Omental fat pad (tissue), 4 donors: ENCODE measurements at places on chromosomes 16 and 17. TPM values are rescaled to one million over a fixed set of nuclear protein-coding genes. Genes with fewer than 3 reads are reported as not detected.

NME4 gene
- total RNA-seq: 49.5 TPM

TPPP3 gene
- 24.9 TPM for total RNA-seq

- DNase-seq: no peak
Observed at GRCh38 chr16:85239871-85240270, 127.6 kb upstream of the CIBAR2 start.

GRCh38 chr17:62871291-62871690 lies 63.2 kb upstream of the MARCHF10 start:
- DNase-seq: no peak

SCNN1B gene
- 2.3 TPM for total RNA-seq

DNA sequence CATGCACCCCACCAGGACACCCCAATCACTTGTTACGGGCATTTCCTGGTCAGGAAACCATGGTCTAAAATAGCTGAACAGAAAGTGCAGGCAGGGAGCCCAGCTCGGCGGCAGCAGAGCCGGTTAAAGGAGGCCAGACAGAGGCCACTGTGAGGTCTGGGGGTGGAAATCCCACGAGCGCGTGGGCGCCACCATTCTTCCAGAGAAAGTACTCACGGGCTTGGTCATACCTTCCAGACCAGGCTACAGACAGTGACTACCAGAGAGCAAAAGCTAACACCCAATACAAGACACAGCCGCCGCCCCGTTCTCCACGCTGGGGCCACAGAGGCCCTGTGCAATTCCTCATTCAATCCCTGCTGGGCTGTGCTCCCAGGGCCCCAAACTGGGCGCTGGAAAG lies 11.9 kb downstream of the CEP131 start:
- DNase-seq: no peak

SLC2A4 gene
- total RNA-seq: 8.9 TPM

CDC6 gene
- 0.56 TPM for total RNA-seq

- DNase-seq: no peak
Observed at GRCh38 chr16:4386951-4387565, 15.4 kb downstream of the VASN start.

ZNF469 gene
- total RNA-seq: 10.9 TPM

DNA sequence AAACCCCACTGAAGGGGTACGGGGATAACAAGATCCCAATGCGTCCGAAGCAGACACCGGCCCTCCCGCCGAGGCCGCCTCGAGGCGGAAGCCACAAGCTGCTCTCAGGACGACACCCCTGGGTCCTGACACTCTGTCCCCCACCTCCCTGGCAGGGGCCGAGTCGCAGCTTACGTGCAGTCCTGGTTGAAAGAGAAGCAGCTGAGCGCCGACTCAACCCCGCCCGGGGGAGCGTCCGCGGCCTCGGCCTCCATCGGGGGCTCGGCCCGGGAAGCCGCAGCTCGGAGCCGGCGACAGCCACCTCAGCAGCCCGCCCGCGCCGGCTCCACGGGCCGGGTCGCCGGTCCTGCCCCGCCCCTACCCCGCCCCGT lies at the start of gene WIPI1:
TSS of gene WIPI1 (minus strand) at position 329 of the 371 bp plus-strand sequence. CDS start at position 254, 75 bp downstream.
- DNase-seq: no peak

GNGT2 gene
- 2.8 TPM for total RNA-seq

TLCD3B gene
- total RNA-seq: not detected

GRCh38 chr16:81792828-81793227 lies 13.7 kb downstream of the PLCG2 start:
- DNase-seq: no peak

DNA sequence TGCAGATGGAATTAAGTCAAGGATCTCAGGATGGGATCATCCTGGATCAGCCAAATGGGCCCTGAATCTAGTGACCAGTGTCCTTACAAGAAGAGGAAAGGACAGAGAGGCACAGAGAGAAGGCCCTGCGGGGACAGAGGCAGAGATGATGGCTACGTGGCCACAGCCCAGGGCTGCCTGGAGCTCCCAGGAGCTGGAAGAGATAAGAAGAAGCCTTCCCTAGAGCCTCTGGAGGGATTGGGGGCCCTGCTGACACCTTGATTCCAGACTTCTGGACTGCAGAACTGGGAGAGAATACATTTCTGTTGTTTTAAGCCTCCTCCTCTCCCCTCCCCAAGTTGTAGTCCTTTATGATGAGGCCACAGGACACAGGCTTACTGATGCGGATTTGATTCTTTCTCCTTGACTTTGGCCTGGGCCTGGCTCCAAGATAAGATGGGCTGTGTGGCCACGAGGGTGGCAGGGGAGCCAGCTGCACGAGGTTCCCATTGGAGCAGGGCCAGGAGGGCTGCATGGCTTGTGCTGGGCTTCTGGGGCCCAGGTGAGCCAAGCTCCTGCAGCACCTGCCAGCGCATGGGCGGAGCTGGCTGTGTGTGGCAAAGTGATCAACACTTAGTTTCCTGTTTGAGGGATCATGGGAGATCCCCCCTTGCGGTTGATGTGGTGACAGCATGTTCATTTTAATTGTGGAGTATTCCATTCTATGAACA lies 146.1 kb downstream of the IRF8 start:
- no peak for DNase-seq

DNA sequence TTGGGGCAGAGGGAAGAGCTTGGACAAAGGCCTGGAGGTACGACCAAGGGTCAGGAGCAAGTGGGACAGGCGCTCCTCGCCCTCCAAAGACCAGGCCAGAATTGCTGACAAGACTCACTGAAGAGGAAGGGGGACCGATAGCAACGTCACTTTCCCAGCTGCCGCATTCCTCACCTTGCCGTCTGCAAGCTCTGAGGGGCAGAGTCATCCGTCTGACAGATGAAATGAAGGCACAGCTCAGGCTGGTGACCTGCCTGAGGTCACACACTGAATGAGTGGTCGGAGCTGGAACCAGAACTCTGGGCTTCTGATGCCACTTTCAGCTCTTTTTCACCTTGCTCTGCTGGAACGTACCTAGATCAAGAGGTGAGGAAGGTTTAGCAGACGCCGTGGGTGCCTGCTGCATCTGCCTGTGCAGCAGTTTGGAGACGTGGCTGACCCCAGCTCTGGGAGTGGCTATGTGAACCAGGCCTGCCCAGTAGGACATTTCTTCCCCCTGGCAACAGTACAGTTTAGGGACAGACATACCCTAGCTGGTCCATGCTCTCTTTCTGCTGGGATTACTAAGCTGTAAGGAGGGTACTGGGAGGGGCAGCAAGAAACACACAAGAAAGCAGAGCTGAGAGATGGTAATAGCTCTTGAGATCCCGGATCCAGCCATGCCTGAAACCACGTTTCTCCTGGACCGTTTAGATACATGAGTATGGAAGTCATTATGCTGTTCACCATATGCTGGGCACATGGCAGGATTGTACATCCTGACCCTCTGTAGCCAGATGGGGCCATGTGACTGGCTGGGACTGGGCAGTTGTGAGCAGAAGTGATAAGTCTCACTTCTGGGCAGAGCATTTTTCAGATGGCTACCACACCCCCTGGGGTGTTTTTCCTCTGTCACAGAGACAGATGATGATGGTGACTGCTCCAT lies 50.9 kb downstream of the IL21R start:
- DNase-seq: no peak

DNA sequence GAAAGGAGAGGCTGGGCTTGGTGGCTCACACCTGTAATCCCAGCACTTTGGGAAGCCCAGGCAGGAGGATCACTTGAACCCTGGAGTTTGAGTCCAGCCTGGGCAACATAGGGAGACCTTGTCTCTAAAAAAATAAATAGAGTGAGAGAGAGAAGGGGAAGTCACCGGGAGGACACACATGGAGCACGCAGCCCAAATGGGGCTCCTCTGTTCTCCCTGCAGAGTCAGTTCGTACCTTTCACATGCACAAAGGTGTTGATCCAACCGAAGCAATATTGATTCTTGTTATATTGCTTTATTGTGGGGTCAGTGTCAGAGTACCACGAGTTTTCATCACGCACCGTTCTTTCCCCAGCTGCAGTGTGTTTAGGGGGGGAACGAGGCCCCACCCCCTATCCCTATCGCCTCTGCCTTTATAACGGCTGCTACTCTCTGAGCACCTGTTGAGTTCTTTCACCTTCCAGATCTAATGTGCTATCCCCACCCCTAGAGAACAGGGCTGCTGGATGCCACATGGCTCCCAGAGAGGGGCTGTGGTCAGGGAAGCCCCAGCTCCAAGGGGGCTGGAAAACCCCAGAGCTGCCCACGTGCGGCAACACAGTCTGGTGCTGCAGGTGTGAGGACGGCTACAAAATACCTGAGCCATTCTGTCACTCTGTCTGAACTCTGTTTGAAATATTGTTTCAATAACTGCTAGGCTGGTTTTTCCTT lies 1.0 kb upstream of the TMEM235 start:
- DNase-seq: no peak

DNA sequence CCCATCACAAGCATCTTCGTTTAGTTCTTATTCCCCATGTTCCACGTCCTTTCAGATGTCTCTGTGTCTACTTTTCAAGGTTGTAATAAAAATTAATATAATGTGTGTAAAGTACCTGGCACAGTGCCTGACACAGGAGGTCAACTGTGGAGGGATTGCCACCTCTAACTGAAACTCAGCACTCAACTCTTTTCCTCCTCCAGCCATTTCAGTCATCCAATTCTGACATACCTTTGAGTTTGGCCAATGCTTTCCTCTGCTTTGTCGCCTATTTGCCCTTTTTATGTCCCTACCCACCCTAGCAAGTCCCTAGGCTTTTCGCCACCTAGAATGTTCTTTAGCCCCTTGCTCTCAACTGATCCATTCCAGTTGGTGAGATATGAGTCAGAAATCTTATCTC lies 1.6 kb downstream of the UBE2Z start:
- DNase-seq: no peak

ZDHHC1 gene
- total RNA-seq: 8.0 TPM

- no peak for DNase-seq
Observed at GRCh38 chr17:47120521-47121095, 68.5 kb downstream of the CDC27 start.

GRCh38 chr16:22380529-22380928 lies 6.1 kb upstream of the CDR2 start:
- DNase-seq: no peak

- no peak for DNase-seq
Observed at GRCh38 chr16:86664522-86665318, 86.4 kb downstream of the FOXL1 start.

GRCh38 chr16:58755989-58756649 lies 22.0 kb upstream of the GOT2 start:
- DNase-seq: no peak

GRCh38 chr17:72853440-72854415 lies 238.8 kb downstream of the SLC39A11 start:
- no peak for DNase-seq

GRCh38 chr16:55492756-55493380 lies 13.9 kb downstream of the MMP2 start:
- DNase-seq: no peak

GRCh38 chr17:67390646-67391361 lies 13.7 kb downstream of the PITPNC1 start:
- DNase-seq: no peak

FOXJ1 gene
- total RNA-seq: 0.46 TPM

DNA sequence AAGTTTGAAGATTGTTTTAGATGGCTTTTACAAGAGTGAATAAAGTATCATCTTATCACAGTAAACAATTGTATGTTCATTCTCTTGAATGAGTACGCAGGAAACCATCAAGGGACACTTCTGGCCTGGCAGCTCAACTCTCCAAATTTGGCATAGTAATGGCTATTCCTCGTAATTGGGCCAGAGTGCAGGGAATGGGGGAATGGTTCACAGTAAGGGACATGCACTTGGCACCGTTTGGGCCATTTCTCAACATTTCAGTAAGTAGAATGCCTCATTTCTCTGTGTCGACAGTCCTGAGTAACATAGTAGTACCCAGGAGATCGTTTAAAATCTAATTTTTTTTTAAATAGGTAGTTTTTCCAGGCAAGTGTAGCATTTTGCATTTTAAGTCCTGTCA lies 309.6 kb downstream of the KCNJ2 start:
- DNase-seq: peak; percentile 20

RASD1 gene
- 76.9 TPM for total RNA-seq

- no peak for DNase-seq
Observed at GRCh38 chr17:30933966-30934365, 12.2 kb downstream of the ADAP2 start.

AOC3 gene
- total RNA-seq: 106 TPM

MYCBPAP gene
- total RNA-seq: 0.36 TPM

TRPV2 gene
- total RNA-seq: 23.7 TPM

TLCD2 gene
- total RNA-seq: 12.8 TPM
